ENCODE measurements at places on chromosomes 16 and 17.

DNA sequence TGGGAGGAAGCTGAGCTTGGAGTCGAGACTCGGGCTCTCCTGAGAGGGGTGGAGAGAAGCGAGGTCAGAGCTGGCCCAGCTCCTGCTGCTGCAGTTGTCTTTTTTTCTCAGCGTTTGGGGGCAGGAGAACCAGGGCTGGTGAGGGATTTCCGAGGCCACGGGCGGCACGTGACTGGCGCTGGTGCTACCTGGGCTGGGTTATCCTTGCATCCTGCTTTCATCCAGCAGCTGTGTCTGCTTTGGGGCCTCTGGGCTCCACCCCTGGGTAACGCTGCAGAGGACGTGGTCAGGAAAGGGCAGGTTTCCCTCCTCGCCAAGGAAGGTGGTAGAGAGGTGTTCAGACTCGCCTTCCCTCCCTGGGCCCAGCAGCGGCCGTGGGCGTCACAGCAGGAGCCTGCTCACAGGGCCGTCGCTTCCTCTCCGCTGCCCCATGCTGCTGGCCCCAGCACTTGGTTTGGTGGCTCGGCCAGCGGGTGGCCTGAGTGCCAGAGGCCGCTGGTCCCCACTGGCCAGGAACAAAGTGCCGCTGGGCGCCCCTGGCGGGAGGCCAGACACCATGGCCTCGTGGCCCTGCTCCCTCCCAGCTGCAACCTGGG, 22.5 kb downstream of the GSE1 start:
- DNase-seq = no peak

GRCh38 chr17:80830020-80830780, 161.4 kb upstream of the CHMP6 start:
- no peak for DNase-seq

GRCh38 chr17:14199601-14200000, 37.1 kb downstream of the CDRT15 start:
- DNase-seq = peak; percentile 65

DNA sequence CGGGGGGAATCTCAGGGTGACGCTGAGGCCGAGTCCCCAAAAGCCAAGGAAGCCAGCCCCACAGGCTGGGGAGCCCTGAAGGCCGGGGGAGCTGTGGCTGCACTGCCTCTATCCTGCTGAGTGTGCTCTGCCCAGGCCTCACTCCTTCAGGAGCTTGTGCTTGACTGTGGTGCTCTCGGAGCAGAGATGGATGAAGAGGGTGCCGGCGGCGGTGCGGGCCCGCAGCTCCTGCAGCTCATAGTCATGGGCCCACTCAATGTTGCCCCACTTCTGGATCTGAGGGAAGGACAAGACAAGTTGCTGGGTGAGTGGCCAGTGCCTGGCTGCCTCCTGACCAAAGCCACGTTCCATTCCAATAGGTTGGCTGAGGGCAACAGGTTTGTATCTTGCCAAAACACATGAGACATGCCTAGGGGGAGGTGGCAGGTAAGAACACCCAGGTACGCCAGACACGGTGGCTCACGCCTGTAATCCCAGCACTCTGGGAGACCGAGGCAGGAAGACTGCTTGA, 20.5 kb downstream of the ATPAF2 start:
- no peak for DNase-seq
